ENCODE measurements at places on chromosomes 4 and X. TPM values are rescaled to one million over a fixed set of nuclear protein-coding genes. Genes with fewer than 3 reads are reported as not detected.

Gene SPACA5
- not detected for total RNA-seq

Gene HSD17B10
- total RNA-seq = 35.3 TPM

Gene FMR1NB
- not detected for total RNA-seq

Gene MAGEC2
- total RNA-seq = not detected

Gene GUCY1B1
- total RNA-seq = 115 TPM

Gene SPATA18
- 6.0 TPM for total RNA-seq

Gene CFI
- total RNA-seq = 5.1 TPM

Gene SUPT20HL2
- not detected for total RNA-seq

Gene FAM236C
- total RNA-seq = not detected

Gene NPNT
- total RNA-seq = 31.6 TPM

Gene GATB
- 18.7 TPM for total RNA-seq

Gene PTTG2
- total RNA-seq = not detected

Gene SH3D19
- total RNA-seq = 19.4 TPM

Gene SMPX
- total RNA-seq = not detected

Gene DMRTC1B
- total RNA-seq = 2.5 TPM

Gene CCDC110
- 5.5 TPM for total RNA-seq

Measured in diencephalon (tissue), 1 donor.